Stimulated activated CD4-positive, alpha-beta T cell treated with anti-CD3 and anti-CD28 coated beads, Interleukin-15, amount 100 ng/mL, for 1 hour (primary cell): ENCODE measurements at places on chromosomes 16 and 17.

- DNase-seq: no peak
These were observed 91.5 kb upstream of the TMEM97 start for GRCh38 chr17:28227316-28228108.

GRCh38 chr17:49881054-49881402 lies 33.2 kb upstream of the TAC4 start:
- DNase-seq: no peak

GRCh38 chr16:15435216-15435864 lies 952 bp downstream of the BMERB1 start:
- no peak for DNase-seq

DNA sequence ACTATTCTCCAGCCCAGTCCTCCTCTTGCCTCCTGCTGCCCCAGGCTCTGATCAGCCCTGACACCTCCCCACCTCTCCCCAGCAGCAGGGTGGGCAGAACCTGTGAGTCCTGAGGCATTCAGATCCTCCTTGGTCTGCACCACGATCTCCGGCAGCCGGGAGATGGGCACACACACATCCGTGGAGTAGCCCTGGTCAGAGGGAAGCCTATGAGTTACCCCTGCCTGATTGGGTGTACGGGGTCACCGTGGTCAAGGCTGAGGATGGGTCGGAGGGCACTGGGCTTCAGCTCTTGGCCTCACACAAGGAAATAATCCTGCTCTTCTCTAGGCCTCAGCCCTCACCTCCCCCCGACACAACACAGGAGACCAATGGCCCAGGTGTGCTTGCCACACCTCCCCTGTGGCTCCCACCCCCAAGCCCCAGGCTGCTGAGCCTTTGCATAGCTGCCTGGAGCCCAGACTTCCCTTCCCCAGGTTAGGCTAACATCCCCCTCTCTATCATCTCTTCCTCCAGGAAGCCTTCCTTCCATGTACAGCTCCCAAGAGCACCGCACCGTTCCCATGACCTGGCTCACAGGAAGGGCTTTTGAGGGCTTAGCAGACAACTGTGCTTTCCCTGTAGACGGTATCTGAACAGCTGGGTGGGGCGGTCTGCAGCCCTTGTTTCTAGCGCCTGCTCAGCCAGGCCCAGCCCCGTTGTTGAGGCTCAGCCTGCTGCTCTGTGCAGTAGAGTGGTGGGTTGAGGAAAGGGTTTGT lies 3.7 kb downstream of the LDHD start:
- DNase-seq: no peak

DNA sequence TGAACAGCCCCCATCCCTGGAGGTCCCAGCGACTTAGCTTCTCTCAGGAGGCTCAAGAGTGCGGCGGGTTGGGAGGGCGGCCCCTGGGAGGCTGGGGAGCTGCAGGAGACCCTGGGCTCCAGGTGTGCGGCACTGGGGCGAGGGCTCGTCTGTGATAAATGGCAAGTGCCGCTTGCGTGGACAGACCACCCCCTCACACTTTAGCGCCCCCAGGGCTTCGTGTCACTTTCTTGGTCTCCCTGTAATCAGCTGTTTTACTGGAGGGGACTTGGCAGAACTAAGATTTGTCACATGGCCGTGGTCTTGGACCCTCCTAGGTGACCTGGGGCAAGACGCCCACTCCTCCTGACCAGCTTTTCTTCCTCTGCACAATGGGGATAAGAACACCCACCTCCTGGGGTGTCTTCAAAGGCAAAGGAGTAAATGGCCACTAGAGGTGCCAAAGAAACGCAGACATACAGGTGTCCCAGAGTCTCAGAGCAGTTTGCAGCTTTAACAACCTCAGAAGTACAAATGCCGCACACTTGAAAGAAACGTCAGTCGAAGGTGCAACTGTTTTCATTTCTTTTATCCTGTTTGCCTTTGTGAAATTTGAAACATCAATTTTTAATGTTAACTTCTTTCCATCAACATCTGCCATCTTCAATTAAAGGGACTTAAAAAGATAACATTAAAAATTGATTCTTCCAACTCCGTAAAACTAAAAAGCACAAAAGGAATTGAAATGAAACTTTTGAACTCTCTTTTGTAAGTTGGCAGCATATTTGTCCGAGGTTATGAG lies 946 bp downstream of the OSGIN1 start:
- DNase-seq: no peak
